ENCODE measurements at places on chromosomes 2 and 18.

DNA sequence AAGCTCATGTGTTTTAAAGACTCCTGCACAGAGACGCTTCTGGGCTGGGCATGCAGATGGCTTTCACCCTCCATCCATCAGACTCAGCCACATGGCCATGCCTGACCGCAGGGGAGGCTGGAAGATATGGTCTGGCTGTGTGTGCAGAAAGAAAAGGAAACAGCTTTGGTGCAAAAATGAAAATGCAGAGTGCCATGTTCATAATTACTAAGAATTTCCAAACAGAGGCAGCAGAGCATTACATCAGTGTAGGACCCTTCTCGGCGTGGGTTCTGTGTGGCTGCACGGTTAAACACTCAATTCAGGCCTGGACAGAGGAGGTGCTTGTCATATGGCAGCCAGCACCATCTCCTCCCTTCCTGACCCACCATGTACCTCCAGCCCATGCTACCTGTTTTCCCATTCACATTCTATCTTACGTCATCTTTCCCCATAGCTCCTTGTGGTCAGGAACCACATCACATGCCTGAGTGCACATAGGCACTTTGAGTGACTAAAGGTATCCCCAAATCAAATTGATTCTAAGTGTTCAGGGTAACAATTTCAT, 200.3 kb upstream of the ID2 start:
- DNase-seq, result no peak

GRCh38 chr2:203143391-203143790, 95.4 kb upstream of the CYP20A1 start:
- DNase-seq, result no peak

DNA sequence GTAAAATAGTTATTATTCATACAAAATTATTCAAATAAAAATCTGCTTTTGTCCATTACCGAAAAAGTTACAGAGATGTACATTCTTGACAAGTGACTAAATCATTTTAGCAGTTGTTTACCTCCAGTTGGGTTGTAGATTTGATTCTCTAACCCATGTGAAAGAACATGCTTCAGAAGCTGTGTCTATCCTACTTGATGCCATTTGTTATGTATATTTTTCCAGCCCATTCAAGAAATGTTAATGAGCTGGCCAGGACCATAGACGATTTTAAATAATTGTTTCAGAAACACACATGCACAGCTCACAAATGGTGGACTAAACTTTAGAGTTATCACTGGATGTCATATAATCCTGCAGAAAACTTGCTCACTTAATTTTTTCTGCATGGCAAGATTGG, 391.1 kb upstream of the REG3G start:
- DNase-seq, result no peak

- no peak for DNase-seq
Observed at GRCh38 chr2:183610724-183611123, 486.5 kb downstream of the NUP35 start.

GRCh38 chr2:216392945-216393840, 19.1 kb upstream of the SMARCAL1 start:
- DNase-seq, result no peak

- no peak for DNase-seq
Observed at GRCh38 chr18:28269750-28270149, 92.8 kb upstream of the CDH2 start.

Data from AG10803 (cell line).